Stimulated activated CD4-positive, alpha-beta T cell treated with anti-CD3 and anti-CD28 coated beads, Interleukin-4, amount 100 ng/mL, for 1 hour (primary cell): ENCODE measurements at places on chromosomes 12 and 14.

- no peak for DNase-seq
These were observed 51.5 kb downstream of the DCAF5 start for GRCh38 chr14:69101331-69101826.

GRCh38 chr12:130117233-130117632 is 45.0 kb upstream of the FZD10 start:
- no peak for DNase-seq

DNA sequence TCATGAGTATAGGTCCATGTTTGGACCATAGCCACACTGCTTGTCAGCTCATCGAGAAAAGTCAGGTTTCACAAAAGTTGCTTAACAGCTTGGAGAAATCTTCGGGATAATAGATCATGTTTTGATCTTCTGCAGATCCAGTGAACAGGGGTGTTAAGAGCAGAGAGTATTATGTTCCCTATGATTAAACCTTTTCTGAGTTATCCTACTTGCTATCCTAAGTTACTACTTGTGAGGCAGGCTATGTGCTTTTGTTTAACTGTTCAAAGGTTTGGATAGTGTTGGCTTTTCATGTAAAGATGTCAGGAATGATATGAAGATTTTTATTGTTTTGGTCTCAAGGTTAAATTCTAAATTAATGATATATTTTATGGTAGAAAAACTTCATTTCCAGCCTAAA is 11.1 kb downstream of the NAA30 start:
- no peak for DNase-seq

DNA sequence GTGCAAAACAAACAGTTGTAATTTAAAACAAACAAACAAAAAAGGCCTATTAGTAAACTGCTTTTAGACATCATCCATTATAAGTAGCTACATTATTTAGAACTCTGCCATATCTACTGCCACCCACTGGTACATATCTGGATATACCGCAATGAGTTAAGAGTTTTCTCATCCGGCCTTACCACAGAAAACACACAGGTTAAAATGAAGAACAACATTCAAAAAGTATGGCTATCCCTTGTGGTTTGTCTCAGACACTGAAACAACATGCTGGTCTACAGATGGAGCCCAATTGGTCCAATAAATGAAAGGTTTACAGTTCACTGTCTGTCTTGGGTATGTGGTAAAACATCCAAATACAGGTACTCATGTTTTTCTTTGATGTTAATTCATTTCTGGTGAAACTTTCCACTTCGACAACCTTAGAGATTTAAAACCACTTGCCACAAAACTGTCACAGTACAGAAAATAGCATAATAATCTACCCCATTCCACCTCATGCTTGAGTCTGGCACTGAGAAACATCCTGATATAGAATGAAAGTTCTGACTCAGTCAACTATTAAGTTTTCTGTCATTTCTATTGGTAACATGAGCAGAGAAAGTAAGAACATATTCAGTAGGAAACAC is 354.3 kb downstream of the CEP128 start:
- DNase-seq: no peak

GRCh38 chr12:94621662-94622359 is 28.5 kb downstream of the TMCC3 start:
- no peak for DNase-seq
